ENCODE measurements at places on chromosomes 5 and 9. TPM values are rescaled to one million over a fixed set of nuclear protein-coding genes. Genes with fewer than 3 reads are reported as not detected.

DNA sequence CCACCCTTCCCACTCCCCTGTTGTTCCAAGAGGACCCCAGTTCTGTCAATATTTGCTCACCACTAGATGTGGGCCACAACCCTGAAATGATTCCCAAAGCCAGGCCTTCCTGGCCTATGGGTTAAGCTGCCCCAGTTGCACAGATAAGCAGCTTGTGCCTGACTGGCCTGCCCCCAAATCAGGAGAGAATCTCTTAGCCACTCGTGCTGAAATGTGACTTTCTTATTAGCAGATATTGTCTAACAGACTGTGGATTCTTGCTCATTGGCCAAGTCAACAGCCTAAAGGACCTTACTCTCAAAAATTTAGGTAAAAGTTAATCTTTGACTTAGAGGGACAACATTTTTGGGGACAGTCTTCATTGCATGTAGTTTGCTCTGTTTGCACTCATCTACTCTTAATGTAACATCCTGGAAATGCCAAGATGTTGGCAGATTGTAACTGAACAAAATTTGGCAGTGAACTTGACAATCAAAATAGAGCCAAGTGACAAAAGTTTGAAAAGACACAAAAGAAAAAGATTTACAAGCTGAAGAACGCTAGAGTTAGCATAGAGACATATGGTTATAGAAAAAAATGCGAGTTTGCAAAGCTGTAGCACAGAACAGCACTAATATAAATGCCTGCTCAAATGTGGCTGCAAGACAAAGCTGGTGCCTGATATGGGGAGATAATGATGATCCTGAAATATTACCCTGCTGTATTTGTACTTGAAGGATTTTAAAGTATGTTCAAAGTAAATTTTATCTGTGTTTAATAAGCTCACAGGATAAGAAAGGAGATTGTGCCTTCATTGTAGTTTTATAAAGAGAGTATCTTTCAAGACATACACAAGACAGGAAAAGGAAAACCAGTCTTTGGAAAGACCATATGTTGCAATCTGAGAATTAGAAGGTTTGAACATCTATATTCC is 29.0 kb upstream of the FSD1L start:
- no peaks in the 10 kb centered on the region for H3K36me3 ChIP-seq
- no peak for DNase-seq
- H3K4me3 ChIP-seq = no peak overlapping the region
- H3K4me1 ChIP-seq = peaks cover 6% of the 10 kb centered on the region
- no peaks in the 10 kb centered on the region for H3K27me3 ChIP-seq

DNA sequence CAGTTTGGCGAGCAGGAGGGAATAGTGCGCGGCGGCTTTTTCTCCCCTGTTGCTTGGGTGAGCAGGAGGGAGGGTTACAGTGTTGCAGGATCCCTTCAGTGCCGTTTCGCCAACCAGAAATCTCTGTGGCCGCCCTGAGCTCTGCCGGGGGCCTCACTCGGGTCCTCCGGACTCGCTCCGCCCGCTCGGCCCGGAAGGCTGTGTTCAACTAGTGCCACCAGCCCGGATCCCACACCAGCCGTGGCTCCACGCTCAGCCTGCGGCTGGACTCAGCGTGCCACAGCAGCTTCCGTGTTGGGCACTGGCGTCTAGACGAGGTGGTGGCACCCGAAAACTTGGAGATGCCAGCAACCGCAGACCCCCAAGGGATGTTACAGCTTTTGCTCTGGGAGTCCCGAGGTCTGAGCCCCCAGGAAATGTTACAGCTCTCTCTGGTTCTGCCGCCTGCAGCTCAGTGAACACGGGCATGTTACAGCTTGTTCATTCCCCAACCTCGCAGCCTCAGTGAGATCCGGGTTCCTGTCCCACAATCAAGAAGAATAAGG is 16.0 kb upstream of the OR13C9 start:
- no peaks in the 10 kb centered on the region for H3K36me3 ChIP-seq
- no peaks in the 10 kb centered on the region for H3K27me3 ChIP-seq
- H3K4me3 ChIP-seq = no peak overlapping the region
- H3K4me1 ChIP-seq = no peaks in the 10 kb centered on the region
- no peak overlapping the region for H3K27ac ChIP-seq

DNA sequence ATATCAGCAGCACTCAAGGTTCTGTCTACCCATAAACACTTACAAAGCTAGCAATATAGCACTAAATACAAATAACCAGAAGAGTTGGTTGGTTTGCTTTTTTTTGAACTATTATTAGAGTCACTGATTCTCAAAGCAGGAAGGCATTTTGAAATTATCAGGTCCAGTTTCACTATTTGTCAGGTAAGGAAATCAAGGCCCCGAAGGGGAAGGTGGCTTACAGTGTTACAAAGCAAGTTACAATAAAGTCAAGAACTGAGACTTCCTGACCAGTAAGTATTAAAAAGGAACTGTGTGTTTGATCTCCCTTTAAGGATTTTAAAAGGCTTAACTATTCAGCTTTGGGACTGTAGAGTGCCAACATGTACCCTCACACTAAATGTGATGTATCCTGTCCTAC is 10.8 kb downstream of the C5orf15 start:
- no peak overlapping the region for H3K4me3 ChIP-seq
- H3K27me3 ChIP-seq = no peaks in the 10 kb centered on the region
- no peak overlapping the region for H3K27ac ChIP-seq

The PTGDS gene
- 208 TPM for total RNA-seq

DNA sequence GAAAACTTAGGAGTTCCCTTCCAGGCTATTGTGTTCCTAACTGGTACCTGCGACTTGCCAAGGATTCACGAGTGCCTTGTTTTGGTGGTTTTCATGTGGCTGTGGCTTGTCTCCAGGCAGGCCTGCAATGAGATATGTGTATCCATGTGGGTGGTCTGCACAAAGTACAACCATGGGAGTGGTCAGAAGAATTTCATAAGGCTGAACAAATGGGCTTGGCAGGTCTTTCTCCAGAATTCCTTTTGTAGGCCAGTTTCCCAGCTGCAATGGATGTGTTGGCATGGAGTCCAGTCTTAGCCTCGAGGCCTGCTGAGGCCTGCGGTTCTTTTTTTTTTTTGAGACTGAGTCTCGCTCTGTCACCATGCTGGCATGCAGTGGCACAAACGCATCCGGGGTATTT is 28.8 kb upstream of the MELK start:
- H3K27ac ChIP-seq = no peak overlapping the region
- H3K4me1 ChIP-seq = no peaks in the 10 kb centered on the region
- no peaks in the 10 kb centered on the region for H3K36me3 ChIP-seq
- H3K27me3 ChIP-seq = no peaks in the 10 kb centered on the region
- no peak for DNase-seq

DNA sequence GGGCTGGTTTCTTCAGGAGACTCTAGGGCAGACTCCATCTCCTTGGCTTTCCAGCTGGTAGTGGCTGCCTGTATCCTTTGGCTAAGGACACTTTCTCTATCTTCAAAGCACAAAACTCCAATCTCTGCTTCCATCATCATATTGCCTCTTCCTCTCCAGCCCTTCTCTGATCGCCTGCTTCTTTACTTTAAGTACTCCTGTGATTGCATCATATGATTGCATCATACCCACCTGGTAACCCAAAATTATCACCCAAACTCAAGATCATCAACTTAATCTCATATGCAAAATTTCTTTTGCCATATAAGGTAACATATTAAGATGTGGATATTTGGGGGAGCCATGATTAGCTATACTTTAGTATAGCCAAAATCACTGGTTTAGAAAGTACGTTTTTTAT is 1092.6 kb upstream of the CDH6 start:
- DNase-seq = no peak
- no peaks in the 10 kb centered on the region for H3K4me1 ChIP-seq

The GLT6D1 gene
- total RNA-seq = not detected

The LCN15 gene
- not detected for total RNA-seq

- H3K36me3 ChIP-seq = no peaks in the 10 kb centered on the region
- H3K27me3 ChIP-seq = no peaks in the 10 kb centered on the region
- no peak overlapping the region for H3K4me3 ChIP-seq
- H3K4me1 ChIP-seq = peaks cover 80% of the 10 kb centered on the region
- DNase-seq = no peak
- H3K27ac ChIP-seq = peak overlapping the region; percentile 87
These were observed 153.2 kb downstream of the MACROH2A1 start for GRCh38 chr5:135245521-135246499.

DNA sequence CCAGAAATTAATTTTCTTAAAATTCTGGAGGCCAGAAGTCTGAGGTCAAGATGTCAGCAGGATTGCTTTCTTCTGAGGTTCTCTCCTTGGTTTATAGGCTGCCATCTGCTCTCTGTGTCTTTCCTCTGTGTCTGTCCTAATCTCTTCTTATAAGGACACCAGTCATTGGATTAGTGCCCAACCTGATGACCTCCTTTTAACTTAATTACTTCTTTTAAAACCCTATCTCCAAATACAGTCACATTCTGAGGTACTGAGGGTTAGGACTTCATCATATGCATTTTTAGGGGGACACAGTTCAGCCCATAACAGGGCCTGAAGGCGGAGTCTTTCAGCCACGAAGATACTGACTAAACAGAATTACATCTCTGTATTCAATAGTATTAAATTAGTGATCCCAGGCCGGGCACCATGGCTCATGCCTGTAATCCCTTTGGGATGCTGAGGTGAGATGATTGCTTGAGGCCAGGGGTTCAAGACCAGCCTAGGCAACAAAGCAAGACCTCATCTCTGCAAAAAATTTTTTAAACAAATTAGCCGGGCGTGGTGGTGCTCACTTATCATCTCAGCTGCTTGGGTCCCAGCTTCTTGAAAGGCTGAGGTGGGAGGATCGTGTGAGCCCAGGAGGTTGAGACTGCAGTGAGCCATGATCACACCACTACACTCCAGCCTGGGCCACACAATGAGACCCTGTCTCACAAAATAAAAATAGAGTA is 5.9 kb upstream of the RPS6 start:
- no peak overlapping the region for H3K27ac ChIP-seq
- H3K4me3 ChIP-seq = no peak overlapping the region
- no peaks in the 10 kb centered on the region for H3K27me3 ChIP-seq
- no peaks in the 10 kb centered on the region for H3K4me1 ChIP-seq
- no peaks in the 10 kb centered on the region for H3K36me3 ChIP-seq
- no peak for DNase-seq

- H3K4me1 ChIP-seq = peaks cover 42% of the 10 kb centered on the region
- no peak for DNase-seq
- peak overlapping the region; percentile 97 for H3K27ac ChIP-seq
- no peaks in the 10 kb centered on the region for H3K27me3 ChIP-seq
- peak overlapping the region; percentile 89 for H3K4me3 ChIP-seq
- no peaks in the 10 kb centered on the region for H3K36me3 ChIP-seq
These were observed 1.1 kb upstream of the DNAJB5 start for GRCh38 chr9:34988218-34989002.

- no peak for DNase-seq
- H3K27me3 ChIP-seq = no peaks in the 10 kb centered on the region
- no peak overlapping the region for H3K4me3 ChIP-seq
- H3K36me3 ChIP-seq = no peaks in the 10 kb centered on the region
- no peaks in the 10 kb centered on the region for H3K4me1 ChIP-seq
These were observed 299.4 kb downstream of the COX7C start for GRCh38 chr5:86917117-86917579.

The GLRA1 gene
- total RNA-seq = not detected

DNA sequence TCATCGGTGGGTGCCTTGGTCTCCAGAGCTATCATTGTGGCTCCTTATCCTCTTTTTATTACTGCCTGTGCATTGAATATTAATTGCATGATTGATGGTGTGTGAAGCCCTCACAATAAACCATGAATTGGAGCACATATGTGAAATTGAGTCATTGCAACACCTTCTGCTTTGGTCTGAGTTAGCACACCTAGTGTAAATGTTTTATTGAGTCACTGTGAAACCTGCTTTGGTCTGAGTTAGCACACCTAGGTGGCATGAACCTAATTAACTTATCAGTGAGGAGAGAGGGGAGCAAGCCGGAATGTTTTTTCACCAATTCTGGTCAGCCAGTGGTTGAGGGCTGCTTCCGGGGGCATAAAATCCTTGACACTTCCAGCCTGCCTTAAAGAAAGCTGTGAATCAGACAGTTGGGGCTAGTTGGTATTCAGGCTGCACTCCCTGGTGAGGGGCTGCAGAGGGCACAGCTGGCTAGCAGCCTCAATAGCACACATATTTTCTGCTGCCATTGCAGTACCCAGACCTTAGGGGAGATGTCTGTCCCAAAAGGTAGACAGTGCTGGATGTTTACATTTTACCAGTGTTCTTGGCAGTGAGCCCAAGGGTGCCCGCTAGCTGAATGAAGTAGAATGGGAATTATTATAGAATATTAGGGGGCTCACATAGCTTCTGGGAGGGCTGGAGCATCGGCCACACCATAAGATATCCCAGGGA is 76.5 kb upstream of the GOLM1 start:
- no peak for DNase-seq
- H3K4me1 ChIP-seq = no peaks in the 10 kb centered on the region
- no peak overlapping the region for H3K4me3 ChIP-seq
- H3K27me3 ChIP-seq = no peaks in the 10 kb centered on the region
- H3K27ac ChIP-seq = no peak overlapping the region

- no peak for DNase-seq
- H3K4me1 ChIP-seq = no peaks in the 10 kb centered on the region
- H3K4me3 ChIP-seq = no peak overlapping the region
- H3K27me3 ChIP-seq = no peaks in the 10 kb centered on the region
These were observed 18.3 kb downstream of the BRD3OS start for GRCh38 chr9:134043531-134043988.

DNA sequence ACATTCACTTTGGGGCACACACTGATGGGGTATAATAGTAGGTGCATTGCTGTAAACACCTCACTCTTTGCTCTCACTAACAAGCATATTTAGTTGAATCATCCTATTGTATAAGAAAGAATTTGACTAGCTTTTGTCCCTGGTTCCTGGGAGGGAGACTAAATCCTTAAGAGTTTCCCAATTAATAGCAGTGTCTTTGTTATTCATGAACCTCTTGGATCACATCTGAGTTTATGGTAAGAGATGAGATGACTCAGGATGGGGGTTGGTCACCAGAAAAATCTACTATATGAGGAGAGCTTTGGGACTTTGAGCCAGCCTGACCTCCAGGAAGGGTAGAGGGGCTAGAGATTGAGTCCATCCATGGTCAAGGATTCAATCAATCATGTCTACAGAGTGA is 56.8 kb downstream of the PUM3 start:
- peaks cover 58% of the 10 kb centered on the region for H3K36me3 ChIP-seq
- H3K4me3 ChIP-seq = no peak overlapping the region
- H3K4me1 ChIP-seq = no peaks in the 10 kb centered on the region
- no peak overlapping the region for H3K27ac ChIP-seq
- H3K27me3 ChIP-seq = no peaks in the 10 kb centered on the region
- no peak for DNase-seq

- no peaks in the 10 kb centered on the region for H3K27me3 ChIP-seq
- DNase-seq = no peak
- no peak overlapping the region for H3K27ac ChIP-seq
- H3K36me3 ChIP-seq = no peaks in the 10 kb centered on the region
- H3K4me3 ChIP-seq = no peak overlapping the region
- H3K4me1 ChIP-seq = peaks cover 10% of the 10 kb centered on the region
These were observed 216.0 kb upstream of the ANKRD55 start for GRCh38 chr5:56449071-56449640.

Measured in esophagus squamous epithelium (tissue), 5 donors.